Psoas muscle (tissue), 8 donors: ENCODE measurements at places on chromosomes 7 and 10. TPM values are rescaled to one million over a fixed set of nuclear protein-coding genes. Genes with fewer than 3 reads are reported as not detected.
A peak's percentile ranks its signal among the peaks of the same experiment; 100 is the strongest.

- DNase-seq: no peak
These were observed 134.7 kb downstream of the ADAM12 start for GRCh38 chr10:126253611-126253998.

DNA sequence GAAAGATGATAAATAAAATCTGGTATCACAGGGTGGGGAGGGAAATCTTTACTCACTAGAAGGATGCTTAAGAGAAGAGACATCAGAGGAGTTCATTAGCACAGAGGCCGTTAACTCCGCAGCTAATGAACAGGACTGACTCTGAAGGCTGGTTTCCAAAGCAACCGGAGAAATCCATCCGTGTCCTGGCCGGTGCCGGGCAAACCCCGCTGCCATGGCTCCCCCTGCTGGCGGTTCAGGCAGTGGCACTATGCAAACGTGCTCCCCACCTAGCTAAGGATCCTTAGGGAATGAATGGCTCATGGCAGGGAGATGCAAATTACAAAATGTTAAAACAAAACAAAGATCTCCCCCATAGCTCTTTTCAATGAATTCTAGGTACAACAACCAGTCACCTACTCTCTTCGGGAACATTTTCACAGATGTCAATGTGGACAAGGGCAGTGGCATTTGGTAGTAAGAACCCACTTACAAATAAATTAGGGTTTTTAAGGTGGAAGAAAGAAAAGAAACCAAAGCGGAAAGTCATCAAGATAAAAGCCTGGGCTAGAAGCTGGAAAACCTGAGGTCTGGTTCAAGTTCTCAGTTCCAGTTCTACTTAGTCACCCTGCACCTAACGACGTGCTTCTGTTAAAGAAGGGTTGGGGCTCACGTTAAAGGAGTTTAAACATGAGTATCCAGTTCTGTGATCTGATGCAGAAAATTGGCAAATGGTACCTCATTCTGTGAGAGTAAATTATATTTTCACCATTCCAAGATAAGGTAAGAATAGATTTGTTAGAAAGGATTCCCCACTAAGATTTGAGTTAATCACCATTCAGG is 138.2 kb downstream of the SVIL start:
- peak; percentile 76 for DNase-seq

DNA sequence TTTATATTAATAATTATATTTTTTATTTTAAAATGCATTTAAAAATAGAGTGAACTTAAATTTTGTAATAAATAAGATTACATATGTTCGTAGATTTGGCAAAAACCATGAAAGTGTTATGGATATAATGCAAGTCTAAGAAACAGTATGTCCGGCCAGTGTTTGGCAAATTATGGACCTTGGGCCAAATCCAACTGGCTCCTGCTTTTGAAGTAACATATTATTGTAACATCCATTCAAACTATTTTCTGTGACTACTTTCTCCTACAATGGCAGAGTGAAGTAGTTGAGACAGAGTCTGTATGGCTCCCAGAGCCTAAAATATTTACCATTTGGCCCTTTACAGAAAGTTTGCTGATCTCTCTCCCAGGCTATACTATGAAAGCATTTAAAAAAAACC is 38.9 kb downstream of the TMEM229A start:
- DNase-seq: no peak

DNA sequence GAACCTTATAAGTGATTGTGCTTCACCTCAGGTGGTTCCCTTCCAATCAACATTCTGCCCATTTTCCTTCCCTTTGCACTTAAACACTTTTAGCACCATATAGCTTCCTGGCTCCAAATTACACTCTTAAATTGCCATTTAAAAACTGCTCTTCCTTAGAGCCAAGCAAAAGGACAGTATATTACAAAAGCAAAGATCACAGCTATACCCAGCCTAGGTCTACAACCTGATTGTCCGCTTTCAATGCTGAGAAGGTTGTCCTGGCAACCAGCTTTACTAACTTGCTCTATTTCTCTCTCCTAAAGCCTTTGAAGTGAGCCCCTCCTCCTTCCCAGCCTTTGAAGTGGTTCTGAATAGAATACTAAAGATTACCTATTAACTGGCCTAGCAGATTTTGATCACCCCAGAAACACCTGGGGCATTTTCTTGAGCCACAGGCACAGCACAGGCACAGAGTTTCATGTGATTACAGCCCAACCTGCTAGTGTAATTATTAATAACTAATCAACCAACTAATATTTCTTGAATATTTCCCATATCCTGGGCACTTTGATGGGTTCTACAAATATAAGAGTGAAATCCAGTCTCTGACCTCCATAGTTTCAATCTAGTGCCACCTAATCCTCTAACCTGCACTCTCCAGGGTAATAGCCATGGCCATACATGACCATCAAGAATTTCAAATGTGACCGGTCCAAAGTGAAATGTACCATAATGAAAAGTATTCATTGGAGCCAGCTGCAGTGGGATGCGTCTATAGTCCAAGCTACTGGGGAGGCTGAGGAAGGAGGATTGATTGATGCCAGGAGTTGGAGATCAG is 63.6 kb upstream of the TRIM24 start:
- DNase-seq: no peak

DNA sequence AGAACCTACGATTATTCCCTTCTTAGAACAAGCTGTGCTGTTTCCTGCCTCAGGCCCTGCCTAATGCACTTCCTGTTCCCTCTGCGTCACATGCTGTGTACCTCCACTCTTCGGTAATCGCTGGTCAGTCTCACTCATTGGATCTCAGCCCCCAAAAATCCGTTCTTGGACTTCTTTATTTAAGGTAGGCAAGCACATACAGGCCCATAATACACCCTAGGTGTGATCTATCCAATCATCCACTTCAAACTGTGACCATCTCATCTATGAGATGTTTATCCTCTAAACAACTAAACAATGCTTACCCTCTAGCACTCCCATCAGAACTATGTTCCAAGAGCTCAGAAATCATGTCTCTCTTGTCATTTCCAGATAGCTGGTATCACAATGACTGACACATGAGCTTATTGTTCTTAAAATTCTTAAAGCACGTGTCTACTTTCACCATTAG is 83.9 kb downstream of the CADPS2 start:
- DNase-seq: no peak

GRCh38 chr10:60428387-60428737 is 38.7 kb upstream of the ANK3 start:
- no peak for DNase-seq

DNA sequence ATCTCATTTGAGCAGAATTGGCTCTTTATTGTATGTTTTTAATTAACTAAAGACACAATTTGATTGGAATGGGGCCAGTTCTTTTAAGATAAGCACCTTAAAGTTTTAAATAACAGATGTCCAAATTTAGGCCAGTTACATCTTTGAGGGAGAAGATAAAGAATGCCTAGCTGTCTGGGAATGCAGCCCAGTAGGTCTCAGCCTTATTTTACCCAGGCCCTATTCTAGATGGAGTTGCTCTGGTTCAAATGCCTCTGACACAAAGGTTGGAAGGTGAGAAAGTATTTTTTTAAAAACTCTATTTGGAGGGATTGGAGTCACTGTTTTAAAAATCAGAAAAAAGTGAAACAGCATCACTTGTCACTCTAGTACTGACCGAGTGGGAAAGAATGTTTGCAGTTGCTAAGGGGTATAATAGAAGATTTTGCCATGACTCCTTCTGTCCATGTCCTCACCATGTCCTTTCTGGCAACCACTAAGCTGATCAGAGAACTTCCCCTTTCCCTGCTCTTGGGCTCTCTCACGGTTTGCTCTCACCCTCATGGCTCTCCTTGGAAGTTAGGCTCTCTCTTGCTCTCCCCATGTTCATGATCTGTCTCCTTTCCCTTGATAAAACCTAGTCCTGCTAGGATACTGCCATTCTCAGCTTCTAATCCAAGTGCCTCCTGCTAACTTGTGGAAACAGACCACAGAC is 238.2 kb upstream of the AGK start:
- DNase-seq: no peak

GRCh38 chr10:35462491-35462934 is 126.2 kb downstream of the CCNY start:
- DNase-seq: no peak

GRCh38 chr7:2062648-2063047 is 170.1 kb downstream of the MAD1L1 start:
- no peak for DNase-seq

GRCh38 chr7:152369518-152369917 is 66.3 kb downstream of the KMT2C start:
- DNase-seq: no peak

DNA sequence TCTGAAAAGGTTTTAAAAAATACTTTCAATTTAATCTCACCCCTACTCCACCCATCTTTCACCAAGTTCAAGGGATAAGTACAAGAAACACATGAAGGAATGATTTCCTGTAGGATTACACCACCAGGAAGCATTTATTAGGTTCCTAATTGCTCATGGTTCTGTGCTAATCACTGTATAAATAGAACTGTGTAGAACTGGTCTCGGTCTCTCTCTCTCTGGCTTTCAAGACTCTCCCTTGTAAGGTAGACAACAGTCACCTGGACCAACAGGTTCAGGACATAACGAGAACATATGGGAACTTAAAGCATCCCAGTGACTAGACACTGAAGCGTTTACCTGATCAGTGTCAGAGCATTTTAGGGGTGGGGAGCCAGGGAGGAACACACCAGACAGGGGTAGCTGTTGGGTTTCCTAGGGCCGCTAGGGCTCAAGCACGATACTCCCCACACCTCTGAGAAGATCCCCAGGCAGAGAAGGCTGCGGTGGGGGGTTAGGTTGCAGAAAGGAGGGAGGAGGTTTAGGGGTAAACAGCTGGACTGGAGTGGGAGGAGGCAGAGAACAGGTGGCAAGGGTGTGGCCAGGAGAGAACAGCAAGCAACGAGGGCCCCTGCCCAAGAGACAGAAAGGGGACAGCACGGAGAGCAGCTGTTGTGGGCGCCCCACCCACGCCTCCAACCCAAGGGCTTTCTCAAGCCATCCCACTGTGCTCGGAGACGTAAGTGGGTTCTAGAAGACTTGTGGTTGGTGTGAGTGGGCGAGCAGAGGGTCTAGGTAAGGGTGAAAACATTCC is 52.5 kb upstream of the USP6NL start:
- no peak for DNase-seq

GRCh38 chr10:114401195-114401791 is 3.0 kb downstream of the AFAP1L2 start:
- DNase-seq: peak; percentile 84

DNA sequence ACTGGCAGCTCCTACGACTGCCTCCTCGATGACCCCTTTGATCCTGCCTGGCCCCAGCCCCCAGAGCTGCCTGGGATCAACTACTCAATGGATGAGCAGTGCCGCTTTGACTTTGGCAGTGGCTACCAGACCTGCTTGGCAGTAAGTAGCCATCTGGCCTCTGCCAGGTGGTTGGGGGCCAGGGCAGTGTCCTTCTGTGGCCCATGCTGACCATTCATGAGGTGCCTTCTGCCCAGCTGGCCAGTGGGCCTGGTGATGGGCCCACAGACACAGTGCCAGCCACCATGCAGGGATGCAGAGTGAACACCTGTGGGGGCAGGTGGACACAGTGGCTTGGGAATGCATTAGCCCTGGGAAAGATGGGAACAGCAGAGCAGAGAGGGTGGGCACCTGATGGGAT is 50.0 kb downstream of the TBATA start:
- no peak for DNase-seq

DNA sequence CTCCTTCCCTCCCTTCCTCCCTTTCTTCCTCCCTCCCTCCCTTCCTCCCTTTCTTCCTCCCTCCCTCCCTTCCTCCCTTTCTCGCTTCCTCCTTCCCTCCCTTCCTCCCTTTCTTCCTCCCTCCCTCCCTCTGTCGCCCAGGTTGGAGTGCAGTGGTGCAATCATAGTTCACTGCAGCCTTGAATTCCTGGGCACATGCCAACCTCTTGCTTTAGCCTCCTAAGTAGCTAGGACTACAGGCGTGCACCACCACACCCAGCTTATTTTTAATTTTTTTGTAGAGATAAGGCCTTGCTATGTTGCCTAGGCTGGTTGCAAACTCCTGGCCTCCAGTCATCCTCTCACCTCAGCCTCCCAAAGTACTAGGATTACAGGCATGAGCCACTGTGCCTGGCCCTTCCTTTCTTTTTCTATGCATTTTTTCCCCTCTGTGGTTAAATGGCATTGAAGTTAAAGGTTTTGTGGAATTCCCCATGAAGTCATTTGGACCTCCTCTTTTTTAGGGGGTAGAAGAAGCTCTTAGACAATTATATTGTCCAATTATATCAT is 9.6 kb downstream of the KLHDC10 start:
- no peak for DNase-seq

- DNase-seq: no peak
These were observed 324.3 kb downstream of the DNAJB6 start for GRCh38 chr7:157660971-157661610.

DNA sequence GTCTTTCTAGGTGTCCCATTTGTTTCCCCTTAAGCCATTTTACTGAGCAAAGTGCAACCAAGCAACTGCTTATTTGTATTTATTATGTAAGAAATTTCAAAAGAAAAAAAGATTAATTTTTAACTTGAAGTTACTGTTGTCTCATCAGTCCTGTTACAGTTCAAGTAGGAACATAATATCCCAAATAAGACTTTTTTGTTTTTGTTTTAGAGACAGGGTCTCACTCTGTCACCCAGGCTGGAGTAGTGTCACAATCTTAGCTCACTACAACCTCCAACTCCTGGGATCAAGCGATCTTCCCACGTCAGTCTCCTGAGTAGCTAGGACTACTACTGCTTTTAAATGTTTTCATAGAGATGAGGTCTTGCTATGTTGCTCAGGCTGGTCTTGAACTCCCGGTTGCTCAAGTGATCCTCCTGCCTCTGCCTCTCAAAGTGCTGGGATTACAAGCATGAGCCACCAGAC is 101.9 kb downstream of the MICU1 start:
- no peak for DNase-seq

Gene SCART1
- total RNA-seq: 0.58 TPM

Gene ZFAND4
- 6.0 TPM for total RNA-seq

Gene IKZF1
- total RNA-seq: 1.3 TPM

Gene RET
- 0.49 TPM for total RNA-seq

Gene CXCL12
- total RNA-seq: 24.4 TPM
